ENCODE measurements at places on chromosomes 6 and 20. TPM values are rescaled to one million over a fixed set of nuclear protein-coding genes. Genes with fewer than 3 reads are reported as not detected.
A peak's percentile ranks its signal among the peaks of the same experiment; 100 is the strongest.

The NHLRC1 gene
- total RNA-seq: not detected

The PHACTR1 gene
- total RNA-seq: 0.20 TPM

The SPATA2 gene
- total RNA-seq: 8.2 TPM

The KHDC1L gene
- not detected for total RNA-seq

- no peak for DNase-seq
These were observed 20.2 kb downstream of the PIM1 start for GRCh38 chr6:37190159-37190535.

DNA sequence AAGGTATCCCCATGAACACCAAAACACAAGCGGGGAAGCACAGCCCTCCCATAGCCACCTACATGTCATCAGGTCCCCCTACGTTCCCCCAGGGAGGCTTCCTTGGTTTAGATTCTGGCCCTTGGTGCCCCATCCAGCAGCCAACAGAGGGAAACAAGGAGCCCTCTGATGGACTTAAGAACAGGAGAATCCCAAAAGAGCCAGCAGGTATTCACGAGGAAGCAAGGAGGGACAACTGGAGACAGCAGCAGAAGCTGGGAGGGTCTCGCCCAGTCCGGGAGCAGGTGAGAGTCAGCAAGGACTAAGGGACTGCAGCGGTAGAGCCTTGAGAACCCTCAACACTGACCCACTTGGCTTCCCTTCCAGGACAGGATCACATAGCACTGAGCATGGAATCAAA lies 58.4 kb upstream of the TOP1 start:
- DNase-seq: peak; percentile 38

GRCh38 chr6:52909131-52909530 lies 367 bp downstream of the GSTA3 start:
- DNase-seq: no peak

DNA sequence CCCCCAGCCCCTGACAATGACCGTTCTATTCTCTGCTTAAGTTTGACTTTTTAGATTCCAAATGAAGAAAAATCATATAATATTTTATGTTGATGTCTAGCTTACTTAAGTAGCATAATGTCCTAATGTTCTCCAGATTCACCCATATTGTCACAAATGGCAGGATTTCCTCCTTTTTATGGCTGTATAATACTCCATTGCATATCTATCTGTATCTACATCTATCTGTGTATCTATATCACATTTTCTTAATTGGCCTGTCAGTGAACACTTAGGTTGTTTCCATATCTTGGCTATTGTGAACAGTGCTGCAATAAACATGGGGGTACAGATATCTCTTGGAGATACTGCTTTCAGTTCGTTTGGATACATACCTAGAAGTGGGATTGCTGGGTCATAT lies 7.0 kb upstream of the LRP11 start:
- no peak for DNase-seq

GRCh38 chr6:98627129-98627775 lies 207.1 kb upstream of the POU3F2 start:
- DNase-seq: no peak

The FOXS1 gene
- total RNA-seq: 55.5 TPM

The F13A1 gene
- 2.5 TPM for total RNA-seq

The PLCB4 gene
- 0.47 TPM for total RNA-seq

The RAET1E gene
- not detected for total RNA-seq

DNA sequence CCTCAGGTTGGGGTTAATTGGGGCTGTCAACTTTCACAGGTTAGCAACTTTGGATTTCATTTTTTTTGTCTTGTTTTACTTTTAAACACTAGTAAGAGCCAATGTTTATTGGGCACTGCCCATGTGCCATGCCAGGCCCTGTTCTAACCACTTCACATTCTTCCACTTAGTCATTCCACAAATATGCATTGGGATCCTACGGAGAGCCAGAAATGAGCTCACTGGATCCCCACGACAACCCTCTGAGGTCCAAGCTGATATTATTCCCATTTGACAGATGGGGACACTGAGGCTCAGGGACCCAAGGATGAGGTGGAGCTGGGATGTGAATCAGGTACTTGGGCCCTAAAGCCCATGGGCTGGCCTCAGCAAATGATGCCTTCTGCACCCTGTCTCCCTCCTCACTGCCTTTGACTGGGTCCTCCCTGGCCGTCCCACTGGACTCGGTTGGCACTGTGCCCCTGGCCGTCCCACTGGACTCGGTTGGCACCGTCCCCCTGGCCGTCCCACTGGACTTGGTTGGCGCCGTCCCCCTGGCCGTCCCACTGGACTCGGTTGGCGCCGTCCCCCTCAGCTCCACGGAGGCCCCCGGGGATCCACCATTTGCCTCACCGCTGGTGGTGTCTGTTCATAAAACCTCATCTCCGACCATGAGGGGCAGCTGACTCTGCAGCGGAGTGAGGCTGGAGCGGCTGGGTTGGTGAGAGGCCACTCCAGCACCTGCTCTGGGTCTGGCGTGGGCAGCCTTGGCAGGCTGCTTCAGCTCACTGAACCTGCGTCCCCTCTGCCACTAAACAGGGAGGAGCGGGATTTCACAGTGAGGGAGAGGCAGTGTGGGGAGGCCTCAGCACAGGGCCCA lies 4.8 kb upstream of the PMEPA1 start:
- no peak for DNase-seq

The PDE10A gene
- 12.8 TPM for total RNA-seq

DNA sequence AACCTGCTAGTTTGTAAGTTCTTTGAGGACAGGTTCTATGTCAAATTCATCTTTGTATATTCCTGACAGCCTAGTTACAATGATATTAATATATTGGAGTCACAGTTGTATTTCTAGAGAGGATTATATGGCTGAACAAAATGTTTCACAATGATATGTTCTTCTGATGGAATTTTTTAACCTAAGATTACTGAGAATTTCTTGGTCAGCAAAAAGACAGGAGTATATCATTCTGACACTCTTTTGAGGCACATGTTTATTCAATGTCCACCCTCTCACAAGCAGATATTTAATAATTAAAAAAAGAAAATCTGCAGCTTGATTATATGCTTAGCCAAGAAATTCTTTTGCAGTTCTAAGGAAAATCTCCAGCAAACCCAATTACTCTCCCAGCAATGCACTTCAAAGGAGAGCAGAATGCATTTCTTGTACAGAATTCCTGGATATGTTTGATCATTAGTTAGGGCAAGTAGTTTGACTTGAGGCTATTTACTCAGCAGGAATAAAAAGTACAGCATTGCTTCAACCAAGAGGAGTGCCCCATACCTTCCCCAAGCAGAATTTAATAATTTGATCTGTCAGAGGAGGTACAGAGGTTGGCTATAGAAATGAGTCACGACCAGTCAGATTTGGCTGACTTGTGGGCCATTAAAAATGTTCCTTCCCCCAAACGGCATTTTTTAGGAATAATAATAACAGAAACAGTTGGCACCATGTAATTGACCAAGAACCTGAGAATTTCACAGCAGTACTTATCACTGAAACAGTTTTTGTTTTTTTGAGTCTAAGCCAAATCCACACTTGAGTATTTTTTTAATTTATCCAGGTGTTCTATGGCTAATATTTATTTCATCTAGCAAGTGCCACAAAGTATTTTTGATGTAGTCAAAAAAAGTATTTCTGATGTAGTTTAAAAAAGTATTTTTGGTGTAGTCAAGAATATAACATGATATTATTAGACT lies 508.1 kb upstream of the FLRT3 start:
- peak; percentile 29 for DNase-seq

The SEL1L2 gene
- not detected for total RNA-seq

The DYNLT2 gene
- 4.3 TPM for total RNA-seq

- no peak for DNase-seq
These were observed 42.6 kb upstream of the PHACTR3 start for GRCh38 chr20:59561614-59562277.

DNA sequence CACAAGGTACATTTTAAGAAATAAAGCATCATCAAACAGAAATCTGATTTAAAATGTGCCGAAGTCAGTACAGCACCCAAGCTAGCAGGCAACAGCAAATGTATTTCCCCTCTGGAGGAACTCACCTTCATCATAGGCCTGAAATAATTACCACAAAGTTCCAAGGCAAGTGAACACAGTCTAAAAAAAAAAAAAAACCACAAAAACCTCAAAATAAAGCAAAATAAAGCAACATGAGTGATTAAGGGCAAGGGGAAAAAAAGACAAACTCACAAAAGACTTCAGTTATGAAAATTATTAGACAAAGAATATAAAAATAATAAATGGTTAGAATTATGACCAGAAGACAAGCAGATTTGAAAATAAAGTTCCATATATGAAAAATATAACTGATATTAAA lies 10.4 kb downstream of the GPR63 start:
- no peak for DNase-seq

- no peak for DNase-seq
These were observed 29.2 kb downstream of the OSBPL2 start for GRCh38 chr20:62267543-62267942.

GRCh38 chr20:60583741-60584140 lies 625.5 kb downstream of the CDH26 start:
- DNase-seq: no peak

The SLC17A5 gene
- total RNA-seq: 3.4 TPM

The SAYSD1 gene
- 20.3 TPM for total RNA-seq

- DNase-seq: peak; percentile 78
These were observed 6.2 kb downstream of the CST11 start for GRCh38 chr20:23446505-23446904.

The BTNL2 gene
- not detected for total RNA-seq

The HLA-DRA gene
- not detected for total RNA-seq

DNA sequence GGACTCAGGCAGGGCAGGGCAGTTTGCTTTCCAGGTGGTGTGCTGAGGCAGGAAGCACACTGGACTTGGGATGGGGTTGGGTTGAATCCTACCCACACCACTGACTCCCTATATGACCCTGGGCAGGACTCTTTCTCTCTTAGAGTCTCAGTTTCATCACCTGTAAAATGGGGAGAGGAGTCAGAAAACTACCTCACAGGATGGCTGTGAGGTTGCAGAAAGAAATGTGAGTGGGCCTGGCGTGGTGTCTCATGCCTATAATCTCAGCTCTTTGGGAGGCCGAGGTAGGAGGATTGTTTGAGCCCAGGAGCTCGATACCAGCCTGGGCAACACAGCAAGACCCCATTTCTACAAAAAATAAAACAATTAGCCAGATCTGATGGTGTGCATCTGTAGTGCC lies 67.2 kb downstream of the CD40 start:
- DNase-seq: no peak

The FLRT3 gene
- 5.3 TPM for total RNA-seq

The TBXT gene
- total RNA-seq: not detected

DNA sequence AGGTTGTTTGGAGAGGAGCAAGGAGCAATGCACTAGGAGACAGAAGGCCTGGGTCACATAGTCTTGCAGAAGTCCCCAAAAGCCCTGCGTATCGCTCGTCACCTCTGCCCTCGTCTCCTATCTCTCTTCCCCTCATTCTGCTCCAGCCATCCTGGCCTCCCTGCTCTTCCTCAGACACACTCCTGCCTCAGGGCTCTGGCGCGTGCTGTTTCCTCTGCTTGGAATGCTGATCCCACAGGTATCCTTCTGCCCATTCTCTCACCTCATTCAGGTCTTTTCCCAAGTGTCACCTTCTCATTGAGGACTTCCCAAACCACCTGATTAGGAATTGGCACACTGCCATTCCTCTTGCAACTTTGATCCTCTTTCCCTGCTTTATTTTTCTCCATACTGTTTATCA lies 9.0 kb upstream of the SLC2A10 start:
- DNase-seq: no peak

DNA sequence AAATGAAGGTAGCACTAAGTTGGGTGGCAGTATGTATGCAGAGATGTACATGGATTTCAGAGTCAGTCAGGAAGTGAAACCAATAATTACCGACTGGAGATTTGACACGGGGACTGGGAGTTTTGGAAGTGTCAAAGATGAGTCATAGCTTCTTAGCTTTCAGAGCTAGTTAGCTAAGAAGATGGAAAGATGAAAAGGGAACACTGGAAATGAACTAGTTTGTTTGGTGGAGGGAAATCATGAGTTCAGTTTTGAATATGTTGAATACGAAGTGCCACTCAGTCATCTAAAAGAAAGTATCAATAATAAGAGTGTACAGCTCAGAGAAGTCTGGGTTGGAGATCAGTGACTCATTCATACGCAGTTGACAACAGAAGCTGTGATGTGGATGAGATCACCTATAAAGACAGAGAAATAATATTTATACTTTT lies 7.5 kb downstream of the ESF1 start:
- no peak for DNase-seq

GRCh38 chr6:69835414-69836179 lies 30.8 kb upstream of the COL19A1 start:
- DNase-seq: peak; percentile 86
